ENCODE measurements at places on chromosomes 3 and 15. TPM values are rescaled to one million over a fixed set of nuclear protein-coding genes. Genes with fewer than 3 reads are reported as not detected.

DNA sequence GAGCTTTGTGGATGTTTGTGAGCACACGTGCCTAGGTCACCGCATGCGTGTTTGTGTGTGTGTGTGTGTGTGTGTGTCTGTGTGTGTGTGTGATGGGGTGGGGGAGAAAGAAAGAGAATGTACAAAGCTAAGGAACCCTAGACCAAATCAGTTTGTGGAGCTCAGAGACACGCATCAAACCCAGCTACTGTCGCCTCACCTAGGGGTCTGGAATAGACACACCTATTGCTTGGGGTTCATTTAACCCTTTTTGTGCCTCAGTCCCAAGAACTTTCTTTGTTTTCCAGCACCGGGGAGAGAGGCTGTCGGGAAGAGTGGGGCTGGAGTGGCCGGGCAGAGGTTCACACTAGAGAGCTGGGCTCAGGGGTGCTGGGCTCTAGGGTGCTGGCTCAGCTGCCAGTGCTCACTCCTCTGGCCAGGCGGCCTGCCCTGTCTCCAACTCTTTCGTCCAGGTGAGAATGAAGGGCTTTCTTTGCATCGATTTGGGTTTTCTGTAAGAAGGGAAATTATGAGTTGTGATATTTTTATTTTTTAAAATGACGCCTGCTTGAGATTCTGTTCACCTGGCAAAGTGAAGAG is 221.6 kb downstream of the MEIS2 start:
- DNase-seq = no peak

GRCh38 chr15:42696626-42697025 is 40.3 kb downstream of the CDAN1 start:
- DNase-seq = no peak

- no peak for DNase-seq
Observed at GRCh38 chr3:66041116-66041515, 2.4 kb upstream of the MAGI1 start.

DNA sequence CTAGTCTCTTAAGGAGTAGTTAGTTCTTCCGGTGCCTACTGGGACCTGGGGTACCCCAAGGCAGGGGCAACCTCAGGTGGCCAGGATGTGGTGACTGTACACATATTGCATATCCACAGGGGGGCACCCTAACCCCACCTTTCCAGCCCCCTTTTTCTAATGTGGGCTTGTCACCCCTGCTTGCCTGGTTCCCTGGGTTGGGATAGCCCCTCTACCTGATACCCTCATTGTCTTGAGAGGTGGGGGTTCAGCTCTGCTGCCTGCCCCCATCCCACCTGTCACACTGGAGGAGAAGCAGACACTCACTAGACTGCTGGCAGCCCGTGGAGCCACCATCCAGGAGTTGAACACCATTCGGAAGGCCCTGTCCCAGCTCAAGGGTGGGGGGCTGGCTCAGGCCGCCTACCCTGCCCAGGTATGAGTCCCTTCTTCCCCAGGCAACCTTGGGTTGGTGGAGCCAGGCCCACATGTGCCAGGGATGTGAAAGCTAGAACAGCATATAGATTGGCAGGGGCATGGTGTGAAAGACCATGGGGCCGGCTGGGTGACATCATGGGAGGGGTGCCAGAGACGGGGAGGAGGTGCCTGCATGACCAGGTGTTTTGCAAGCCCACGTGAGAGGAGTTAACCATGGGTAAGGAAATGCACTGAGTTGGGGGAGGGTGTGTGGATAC is 4.0 kb downstream of the GLYCTK start:
- peak; percentile 50 for DNase-seq

DNA sequence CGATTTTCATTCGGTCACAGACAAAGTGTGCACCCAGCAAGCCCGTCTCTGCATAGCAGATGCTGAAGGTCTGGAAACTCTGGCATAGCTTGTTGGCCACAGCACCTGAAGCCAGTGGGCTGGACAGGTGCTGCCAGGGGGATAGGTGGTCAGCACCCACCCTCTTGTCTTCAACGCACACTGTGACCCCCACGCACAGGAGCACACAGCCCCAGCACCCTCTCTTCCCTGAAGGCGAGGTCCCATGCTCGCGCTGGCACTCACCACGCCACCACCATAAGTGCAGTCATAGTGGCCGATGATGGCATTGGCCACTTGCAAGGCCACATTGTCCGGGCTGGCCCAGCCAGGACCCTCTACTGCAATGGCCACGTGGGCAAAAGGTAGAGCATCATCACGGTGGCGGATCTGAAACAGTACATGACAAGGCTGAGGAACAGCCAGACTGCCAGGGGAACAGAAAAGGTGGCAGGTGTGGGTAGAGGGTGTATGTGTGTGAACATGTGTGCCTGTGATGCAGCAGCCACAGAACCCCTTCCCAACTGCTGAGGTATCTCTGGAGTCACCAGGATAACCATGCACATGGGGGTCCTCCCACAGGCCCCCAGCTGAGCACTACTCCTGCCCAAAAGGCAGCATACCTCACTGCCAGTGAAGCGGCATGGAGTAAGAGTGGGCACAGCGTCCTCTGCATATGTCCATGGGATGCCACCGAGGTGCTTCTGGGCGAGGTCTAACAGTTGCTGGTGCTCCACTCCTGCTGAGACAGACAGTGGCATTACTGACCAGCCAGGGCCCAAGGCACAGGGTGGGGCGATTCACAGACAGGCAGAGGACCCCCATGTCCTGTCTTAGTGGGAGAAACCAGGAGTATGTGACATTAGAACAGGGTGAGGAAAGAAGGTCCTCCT is 5.8 kb upstream of the COL7A1 start:
- DNase-seq = no peak

DNA sequence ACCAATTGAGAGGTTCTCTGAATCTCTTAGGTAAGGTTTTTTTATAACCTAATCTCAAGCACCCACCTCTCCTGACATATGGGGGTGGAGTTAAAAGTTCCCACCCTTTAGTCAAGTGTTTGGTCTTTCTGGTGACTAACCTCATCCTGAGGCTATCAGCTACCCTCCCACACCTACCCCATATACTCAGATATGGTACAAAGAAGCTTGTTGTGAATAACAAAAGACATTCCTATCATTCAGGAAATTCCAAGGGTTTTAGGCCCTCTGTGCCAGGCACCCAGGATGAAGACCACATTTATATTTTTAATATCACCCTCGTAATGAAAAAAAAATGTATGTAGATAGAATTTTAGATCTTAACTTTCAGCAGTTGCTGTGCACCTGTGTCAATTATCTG is 9.0 kb downstream of the CHMP2B start:
- no peak for DNase-seq

DNA sequence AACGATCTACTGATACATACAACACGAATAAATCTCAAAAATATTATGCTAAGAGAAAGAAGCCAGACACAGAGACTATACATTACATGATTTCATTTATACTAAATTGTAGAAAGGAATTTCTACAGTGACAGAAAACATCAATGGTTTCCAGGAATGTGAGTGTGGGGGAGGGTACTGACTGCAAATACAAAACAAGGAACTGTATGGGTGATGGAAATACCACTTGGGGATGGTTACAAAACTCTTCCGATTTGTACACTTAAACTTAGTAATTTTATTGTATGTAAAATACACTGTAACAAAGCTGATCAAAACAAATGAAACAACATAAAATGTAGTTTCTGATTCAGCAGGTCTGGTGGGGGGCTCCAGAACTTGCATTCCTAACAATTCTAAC is 45.8 kb upstream of the IP6K2 start:
- DNase-seq = no peak

GRCh38 chr3:142647856-142648255 is 51.7 kb downstream of the PLS1 start:
- no peak for DNase-seq

DNA sequence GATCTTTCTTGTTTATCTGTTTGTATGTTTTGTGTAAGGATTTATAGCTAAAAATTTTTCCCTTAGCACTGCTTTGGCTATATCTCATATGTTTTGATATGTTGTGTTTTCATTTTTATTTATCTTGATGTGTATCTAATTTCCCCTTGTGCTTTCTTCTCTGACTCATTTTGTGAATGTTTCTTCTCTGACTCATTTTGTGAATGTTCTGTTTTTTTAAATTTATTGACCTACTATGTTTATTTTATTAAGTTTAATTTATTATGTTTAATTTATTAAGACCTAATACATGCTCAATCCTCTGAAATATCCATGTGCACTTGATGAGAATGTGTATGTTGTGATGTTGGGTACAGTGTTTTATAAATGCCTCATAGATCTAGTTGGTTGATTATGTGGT is 793.5 kb upstream of the CADM2 start:
- no peak for DNase-seq

GRCh38 chr3:36700537-36701248 is 63.7 kb downstream of the DCLK3 start:
- DNase-seq = no peak

The SLC9C1 gene
- total RNA-seq = 0.96 TPM

The GPR176 gene
- 1.2 TPM for total RNA-seq

The NTRK3 gene
- total RNA-seq = 0.78 TPM

The GOLGA8S gene
- total RNA-seq = 0.38 TPM

The WNT5A gene
- total RNA-seq = 5.9 TPM

The NANOGP8 gene
- 1.1 TPM for total RNA-seq
